ENCODE measurements at places on chromosomes 6 and 20. TPM values are rescaled to one million over a fixed set of nuclear protein-coding genes. Genes with fewer than 3 reads are reported as not detected.

DNA sequence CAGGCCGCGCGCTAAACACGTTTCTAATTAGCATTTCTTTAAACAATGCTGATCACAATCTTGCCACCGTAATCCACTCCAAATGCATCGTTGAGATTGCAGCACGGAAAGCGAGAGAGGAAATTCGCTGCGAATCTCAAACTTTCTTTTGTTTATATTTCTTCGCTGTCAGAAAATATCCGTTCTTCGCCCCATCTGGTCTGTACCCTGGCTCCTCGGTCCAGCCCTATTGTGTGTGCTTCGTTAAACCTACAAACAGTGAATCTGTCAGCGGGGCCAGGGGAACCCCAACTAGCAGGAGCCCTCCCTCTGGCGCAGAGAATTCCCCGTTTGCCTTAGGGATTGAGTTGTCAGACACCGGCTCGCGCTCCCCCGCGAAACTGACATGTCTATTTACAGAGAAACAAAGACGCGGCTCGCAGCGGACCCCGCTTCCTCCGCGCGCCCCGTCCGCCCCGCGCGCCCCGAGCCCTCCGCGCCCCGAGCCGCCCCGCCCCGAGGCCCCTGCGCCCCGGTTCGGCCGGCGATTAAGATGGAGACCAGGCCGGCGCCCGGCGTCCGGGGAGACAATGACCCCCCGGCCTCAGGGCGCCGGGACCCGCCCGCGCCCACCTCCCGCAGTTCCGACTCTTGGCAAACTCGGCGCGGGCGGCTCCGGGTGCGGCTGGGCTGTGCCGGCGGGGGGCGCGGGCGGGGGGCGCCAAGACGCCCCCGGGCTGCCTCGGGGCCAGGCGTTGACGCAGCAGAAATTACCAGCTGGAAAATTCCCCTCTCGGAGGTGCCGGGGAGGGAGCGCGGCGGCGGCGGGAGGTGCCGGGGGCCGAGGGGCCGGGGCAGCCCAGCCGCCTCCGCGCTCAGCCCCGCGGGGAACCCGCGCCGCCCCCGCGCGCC is 874 bp downstream of the ZBTB46 start:
- no peak for DNase-seq

DNA sequence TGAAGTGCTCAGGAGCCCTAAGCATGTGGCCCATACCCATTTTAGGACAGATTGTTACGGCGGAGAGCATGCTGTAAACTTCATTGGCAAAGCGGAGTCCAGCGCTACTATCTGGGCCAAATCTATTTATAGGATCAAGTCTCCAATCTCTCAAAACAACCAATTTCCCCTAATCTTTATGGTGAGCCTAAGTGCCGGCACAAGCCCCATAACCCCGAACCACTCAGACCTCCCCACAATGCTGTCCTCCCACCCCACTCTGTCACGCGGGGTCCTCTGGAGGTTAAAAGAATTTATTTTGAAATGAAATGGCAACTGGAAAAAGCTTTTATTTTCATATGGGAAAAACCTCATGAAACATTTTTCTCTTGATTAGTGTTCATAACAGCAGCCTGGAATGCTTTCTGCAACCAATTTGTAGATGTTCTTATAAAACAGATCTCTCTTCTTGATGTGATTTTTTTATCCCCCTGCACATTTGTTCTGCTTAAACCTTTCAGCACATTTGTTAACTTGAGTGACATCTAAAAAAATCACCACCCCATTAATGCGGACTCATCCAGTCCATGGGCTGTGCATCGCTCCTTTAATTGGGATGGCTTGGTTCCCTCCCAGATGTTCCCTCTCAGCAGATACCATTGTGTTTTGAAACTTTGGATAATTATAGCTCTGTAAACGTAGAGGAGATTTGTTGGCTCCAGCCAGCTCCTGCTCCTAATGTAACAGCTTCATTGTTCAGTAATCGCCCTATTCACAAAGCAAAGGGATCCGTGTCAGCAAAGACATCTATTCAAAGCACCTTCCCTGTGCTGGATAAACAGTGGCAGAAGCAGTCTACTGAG is 323.6 kb downstream of the CD83 start:
- DNase-seq: peak; percentile 89

- no peak for DNase-seq
Measured at GRCh38 chr6:13687917-13688351, 23.7 kb downstream of the RANBP9 start.

DNA sequence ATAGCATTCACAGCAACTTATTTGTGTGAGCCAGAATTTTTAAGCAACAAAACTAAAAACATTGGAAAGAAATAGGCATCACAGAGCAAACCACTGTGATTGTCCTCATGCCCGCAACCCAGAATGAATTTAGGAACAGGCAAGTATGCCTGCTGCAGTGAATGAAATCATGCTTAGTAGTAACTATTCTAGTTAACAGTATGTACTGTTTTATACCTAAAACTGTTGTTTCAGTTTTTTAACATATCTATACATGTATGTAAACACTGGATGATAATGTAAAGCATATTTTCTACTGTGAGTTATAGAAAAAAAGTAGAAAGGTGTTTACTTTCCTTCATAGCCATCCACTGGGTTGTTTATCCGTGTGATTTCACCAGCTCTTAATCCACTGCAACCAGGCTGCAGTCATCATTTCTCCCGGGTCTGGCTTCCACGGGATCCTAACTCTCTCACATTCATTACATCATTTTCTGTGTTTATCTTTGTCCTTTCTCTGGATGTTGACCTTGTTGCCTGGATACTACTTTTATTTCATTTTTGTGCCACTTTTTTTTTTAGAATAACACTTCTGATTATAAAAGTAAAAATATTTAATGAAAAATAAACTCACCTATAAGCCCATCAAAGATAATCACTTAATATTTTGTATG is 3.6 kb upstream of the ARFGEF3 start:
- DNase-seq: no peak

DNA sequence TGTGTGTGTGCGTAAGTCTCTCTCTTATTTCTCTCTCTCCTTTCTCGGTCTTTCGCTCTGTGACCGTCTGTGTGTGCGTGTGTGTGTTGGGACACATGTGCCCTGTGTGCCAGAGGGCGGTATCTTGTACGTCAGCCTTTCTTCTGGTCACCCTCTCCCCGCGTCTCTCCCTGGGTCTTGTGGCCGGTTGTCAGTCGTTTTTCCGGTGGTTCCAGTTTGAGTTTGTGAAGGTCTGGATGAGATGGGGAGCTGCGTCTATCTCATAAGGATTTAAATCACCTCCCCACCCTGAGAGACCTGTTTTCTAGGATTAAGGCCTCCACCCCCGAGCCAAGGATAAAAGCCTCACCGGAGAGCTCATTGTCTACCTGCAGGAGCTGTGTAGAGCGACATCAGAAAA is 295.5 kb upstream of the ZNF337 start:
- no peak for DNase-seq

The RSPO3 gene
- total RNA-seq: 4.9 TPM

DNA sequence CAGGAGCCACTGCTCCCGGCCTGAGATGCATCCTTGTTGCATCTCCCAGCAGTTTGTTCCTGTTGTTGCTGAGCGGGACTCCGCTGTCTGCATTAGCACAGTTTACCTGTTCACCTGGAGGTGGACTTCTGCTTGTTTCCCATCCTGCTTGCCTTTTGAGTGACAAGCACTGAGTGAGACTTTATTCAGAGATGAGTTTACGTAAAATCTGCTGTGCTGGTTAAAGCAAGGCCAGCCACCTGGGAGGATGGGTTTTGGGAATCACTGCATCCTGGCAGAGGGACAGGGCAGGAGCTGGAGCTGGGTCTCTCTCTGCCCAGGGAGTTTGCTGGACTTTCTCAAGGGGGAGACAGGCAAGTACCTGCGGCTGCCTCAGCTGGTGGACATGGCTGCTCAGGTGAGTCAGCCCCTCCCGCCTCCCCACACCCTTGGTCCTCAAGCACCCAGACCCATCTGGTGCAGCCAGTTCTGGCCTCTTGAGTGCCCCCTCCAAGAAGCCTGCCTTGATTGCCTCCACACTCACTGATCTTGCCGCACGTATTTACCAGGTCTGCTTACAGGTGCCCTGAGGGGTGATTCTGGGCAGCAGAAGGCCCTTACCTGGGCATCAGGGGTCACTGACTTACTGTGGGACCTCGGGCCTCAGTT is 55.5 kb downstream of the SRC start:
- no peak for DNase-seq

The KCNQ5 gene
- total RNA-seq: 2.3 TPM

GRCh38 chr6:34688956-34689355 is 7.6 kb downstream of the ILRUN start:
- DNase-seq: no peak

The SLC4A11 gene
- total RNA-seq: 3.5 TPM

The CPXM1 gene
- 25.8 TPM for total RNA-seq

The MOXD1 gene
- total RNA-seq: 106 TPM

GRCh38 chr6:63403725-63404124 is 83.9 kb upstream of the LGSN start:
- DNase-seq: no peak

DNA sequence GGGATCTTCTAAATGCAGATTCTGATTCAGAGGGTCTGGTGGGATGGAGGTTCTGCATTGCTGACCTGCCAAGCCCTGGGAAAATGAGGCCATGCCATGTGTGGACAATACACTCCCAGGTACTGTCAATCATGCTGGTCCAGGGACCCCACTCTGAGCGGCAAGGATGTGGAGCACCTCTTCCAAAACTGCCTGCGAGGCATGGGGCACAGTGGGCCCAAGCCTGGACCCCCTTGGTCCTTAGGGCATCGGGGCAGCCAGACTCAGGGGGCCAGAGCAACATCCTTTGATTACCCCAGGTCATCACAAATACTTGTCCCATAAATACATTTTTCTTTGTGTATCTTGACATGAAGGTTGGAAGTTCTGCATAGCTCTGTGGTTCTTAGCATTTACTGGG is 76.8 kb upstream of the NXT1 start:
- no peak for DNase-seq

DNA sequence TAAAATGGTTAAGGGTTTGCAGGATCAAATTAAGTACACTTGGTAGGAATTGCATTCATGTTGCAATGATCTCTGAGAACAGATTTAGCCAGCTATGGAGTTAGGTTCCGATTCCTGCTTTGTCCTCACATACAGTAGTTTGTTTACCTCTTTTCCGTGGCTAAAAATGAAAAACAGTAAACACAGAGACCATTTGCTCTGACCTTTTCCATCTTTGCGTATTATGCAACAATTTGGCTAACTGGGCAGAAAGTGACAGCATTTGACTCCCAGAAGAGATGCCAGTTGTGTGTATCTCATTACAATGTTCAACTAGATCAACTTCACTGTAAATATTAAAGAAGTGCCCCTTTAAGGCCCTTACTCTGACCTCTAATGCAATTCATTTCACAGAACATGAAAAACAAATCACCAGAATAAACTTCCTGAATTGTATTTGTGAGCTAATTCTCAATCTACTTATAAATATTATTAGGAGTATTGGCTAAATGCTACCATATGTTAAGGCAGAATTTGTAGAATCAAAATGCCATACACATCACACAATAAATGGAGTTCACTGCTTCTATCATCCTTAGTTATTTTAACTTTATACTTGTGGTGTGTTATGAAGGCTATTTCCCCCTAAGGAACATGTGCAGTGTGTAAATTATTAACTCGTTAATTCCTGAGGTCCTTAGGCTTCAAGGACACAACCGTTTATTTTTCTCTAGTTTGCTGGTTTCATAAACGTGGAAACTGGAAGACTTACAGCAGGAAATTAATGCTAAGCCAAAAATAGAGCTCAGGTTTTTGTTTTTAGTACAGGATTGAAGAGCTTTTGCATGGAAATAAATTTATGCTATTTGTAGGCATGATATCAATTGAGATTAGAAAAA is 380.7 kb upstream of the CITED2 start:
- no peak for DNase-seq

DNA sequence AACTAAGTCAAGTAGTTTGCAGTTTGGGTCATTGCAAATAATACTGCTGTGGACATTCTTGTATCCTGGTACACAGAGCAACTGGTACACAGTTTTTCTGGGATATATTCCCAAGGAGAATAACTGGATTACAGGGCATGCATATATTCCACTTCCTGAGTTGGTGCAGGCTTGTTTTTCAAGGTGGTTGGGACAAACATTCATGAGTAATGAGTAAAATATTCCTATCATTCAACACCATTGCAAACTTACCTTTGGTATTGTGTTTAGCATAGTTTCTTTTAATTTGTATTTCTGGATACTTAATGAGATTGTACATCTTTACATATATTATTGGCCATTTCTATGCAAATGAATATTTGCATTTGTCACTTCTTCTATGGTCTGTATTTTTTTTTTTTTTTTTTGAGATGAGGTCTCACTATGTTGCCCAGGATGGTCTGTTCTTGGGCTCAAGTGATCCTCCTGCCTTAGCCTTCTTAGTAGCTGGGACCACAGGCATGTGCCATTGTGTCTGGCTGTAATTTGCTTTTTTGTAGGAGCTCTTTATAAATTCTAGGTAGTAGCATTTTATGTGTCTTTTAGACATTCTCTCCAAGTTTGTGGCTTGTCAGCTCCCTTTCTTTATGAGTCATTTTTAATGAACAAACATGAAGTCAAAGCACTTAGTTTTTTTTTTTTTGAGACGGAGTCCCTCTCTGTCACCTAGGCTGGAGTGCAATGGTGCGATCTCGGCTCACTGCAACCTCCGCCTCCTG is 158.7 kb downstream of the SOX4 start:
- DNase-seq: no peak

DNA sequence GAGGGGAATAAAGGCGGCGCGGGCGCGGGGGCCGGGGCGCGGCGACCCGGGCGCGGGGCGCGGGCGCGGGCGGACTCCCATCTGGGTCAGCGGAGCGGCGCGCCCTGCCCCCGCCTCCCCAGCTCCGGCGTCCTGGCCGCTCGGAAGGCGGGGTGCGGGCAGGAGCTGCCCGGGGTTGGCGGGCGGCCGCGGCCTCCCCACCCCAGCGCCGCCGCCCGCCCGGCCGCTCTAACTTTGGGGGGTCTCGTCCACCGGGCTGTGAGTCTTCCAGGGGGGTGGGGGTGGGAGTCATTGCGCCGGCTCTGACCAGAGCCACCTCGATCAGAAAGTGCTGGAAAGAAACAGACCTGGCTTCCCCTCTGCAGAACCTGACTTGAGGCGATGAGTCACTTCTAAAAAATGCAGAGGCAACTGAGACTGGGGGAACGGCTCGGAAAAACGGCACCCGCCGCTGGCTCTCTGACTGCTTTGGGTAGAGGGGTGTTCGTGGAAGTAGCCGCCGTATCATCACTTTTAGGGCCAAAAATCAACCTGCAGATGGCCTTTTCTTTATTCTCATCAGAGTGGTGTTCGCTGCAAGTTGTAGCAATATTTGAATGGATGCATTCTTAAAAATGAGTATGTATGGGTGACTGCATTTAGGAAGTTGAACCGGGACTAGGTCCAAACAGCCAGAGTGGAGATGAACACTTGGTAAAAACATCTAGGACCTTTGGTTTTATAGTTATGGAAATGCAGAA is 667 bp downstream of the CAP2 start:
- DNase-seq: peak; percentile 55

GRCh38 chr20:58669287-58670006 is 18.4 kb downstream of the STX16 start:
- no peak for DNase-seq

The ZBTB12 gene
- 6.5 TPM for total RNA-seq

The NKX2-4 gene
- total RNA-seq: not detected

DNA sequence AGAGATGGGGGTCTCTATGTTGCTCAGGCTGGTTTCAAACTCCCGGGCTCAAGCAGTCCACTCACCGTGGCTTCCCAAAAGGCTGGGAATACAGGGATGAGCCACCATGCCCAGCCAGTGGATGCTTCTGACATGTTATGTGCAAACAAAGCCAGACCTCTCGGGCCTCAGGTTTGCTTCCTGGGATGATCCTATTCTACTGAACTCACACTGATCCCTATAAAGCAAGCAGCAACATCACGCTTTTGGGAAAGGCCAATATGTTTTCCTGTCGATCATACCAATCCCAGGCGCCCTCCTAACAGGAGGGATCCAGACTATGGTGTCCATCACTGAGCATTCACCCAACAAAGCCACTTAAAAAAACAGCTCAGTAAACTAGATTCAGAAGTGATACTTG is 60.2 kb downstream of the CSE1L start:
- DNase-seq: no peak

The ZNF165 gene
- total RNA-seq: 3.4 TPM

The ADGRF1 gene
- total RNA-seq: 30.0 TPM

Data from left lung (tissue), 14 donors.